Fibroblast of skin of abdomen (primary cell): ENCODE measurements at places on chromosomes 16 and 17.

DNA sequence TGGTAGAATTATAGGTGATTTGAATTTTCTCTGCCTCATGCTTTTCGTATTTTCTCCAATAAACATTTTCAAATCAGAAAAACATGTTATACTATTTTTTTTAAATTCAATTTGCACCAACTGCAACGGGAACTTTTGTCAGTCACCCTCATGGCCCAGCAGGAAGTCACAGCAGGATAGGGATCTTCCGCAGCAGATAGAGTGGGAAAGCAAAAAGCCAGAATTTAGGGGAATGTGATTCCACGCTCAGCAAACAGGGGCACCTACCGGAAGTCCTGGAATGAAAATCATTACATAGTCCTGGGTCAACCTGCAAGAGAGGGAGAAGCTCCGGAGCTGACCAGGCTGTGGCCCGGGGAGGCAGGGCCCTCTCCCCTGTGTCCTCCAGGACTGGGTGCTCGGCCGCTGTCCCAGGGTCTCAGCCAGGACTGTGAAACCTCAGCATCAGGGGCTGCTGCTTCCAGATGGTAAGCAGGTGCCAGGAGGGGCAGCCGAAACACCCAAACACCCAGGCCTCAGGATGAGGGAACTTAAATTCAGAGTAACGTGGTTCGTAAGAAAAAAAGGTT lies 3.9 kb downstream of the SLC47A2 start:
- no peak for DNase-seq

GRCh38 chr17:70067134-70067533 lies 7.9 kb upstream of the KCNJ16 start:
- no peak for DNase-seq

- no peak for DNase-seq
Measured at GRCh38 chr16:85856585-85856984, 42.4 kb upstream of the IRF8 start.

GRCh38 chr17:42485680-42486079 lies 27.0 kb downstream of the ATP6V0A1 start:
- DNase-seq, result no peak

- peak; percentile 90 for DNase-seq
Measured at GRCh38 chr16:69848637-69849545, 86.8 kb downstream of the WWP2 start.

GRCh38 chr16:52631711-52632110 lies 84.8 kb upstream of the TOX3 start:
- DNase-seq, result no peak

DNA sequence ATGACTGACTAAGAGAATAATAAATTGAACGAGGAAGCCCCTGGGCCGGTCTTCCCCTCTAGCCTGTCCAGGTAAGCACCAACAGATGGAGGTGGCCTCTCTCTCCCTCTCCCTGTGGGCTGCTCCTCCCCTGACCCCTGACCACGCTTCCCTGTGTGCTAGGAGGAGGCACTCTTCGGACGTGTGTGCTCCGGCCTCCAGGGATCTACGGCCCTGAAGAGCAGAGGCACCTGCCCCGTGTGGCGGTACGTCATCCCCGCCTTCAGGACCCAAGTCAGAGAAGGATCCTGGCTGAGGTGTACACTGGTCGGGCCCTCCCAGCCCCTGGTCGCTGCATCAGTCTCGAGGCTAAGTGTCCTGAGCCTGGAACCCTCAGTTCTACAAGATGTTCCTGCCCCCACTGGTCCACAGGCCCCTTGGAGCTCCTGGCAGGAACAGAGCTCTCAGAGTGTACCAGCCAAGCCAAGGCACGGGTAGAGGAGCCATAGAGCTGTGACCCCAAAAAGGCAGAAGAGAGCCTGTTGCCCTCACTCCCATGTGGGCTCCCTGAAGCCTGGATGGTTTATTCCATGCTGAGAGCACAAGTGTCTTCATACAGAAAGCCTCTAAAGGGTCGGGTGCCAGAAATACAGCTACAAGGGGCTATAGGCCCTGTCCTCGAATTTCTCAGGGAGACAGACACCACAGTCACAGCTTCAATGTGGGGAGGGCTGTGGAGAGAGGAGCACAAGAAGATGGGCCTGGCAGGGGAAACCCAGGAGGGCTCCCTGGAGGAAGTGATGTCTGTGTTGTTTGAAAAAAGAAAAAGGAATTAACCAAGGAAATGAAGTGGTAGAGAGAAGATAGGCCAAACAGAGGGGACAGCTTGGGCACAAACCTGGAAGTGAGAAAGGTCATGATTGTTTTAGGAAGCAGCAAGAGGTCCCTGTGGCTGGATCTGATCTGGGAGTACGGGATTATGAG lies 15.9 kb downstream of the SDR42E2 start:
- no peak for DNase-seq

DNA sequence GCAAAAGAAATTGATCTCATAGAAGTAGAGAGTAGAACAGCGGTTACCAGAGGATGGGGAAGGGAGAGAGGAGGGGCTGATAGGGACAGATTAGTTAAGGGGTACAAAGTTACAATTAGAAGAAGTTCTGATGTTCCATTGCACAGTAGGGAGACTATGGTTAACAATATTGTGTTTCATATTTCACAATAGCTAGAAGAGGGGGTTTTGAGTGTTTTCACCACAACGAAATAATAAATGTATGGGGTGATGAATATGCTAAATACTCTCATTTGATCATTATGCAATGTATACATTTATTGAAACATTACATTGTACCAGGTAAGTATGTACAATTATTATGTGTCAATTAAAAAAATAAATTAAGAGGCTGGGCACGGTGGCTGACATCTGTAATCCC lies 291.2 kb upstream of the KCNJ16 start:
- DNase-seq, result no peak

DNA sequence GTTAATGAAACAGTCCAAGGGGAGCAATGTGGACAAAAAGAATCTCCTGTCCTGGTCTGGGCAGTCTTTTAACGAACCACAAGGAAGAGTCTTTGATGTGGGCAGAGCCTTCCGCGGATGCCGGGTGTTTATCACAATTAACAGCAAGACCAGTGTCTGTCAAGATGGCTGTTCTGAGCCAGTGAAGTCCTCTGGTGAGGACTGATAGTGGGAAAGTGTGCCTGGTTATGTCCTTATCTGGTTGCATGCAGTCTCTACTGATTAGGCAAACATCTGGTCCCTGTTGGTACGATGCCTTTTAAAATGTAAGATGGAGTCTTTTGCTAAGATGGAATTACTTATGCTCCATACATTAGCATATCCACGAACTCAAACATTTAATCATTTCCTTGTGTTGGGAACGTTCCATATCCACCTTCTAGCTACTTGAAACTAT lies 88.5 kb downstream of the ZNF18 start:
- DNase-seq, result no peak

GRCh38 chr16:22736791-22737190 lies 77.2 kb upstream of the HS3ST2 start:
- DNase-seq, result no peak

GRCh38 chr16:730666-731509 lies 4.0 kb downstream of the HAGHL start:
- no peak for DNase-seq

- DNase-seq, result no peak
Measured at GRCh38 chr16:85139881-85140339, 27.6 kb upstream of the CIBAR2 start.

DNA sequence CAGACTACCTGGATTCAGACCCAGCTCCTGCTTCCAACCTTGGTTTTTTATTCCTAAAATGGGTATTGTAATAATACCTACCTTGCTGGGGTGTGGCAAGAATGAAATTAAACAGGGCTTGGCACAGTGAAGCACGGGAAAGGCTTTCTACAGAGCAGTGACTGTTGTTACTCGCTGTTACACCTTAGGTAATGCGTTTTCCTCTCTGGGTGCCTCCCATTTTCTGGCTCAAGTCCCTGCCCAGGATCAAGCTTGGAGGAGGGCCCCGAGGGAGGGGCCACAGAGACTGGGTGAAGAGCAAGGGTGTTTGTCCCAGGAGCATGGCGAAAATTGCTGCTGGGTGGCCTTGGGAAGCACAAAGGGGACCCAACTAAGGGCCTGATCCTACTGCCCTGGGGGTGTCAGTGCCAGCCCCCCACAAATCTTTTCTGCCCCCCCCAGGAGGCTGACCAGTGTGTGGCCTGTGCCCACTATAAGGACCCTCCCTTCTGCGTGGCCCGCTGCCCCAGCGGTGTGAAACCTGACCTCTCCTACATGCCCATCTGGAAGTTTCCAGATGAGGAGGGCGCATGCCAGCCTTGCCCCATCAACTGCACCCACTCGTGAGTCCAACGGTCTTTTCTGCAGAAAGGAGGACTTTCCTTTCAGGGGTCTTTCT lies 13.3 kb downstream of the MIEN1 start:
- no peak for DNase-seq

- DNase-seq, result no peak
Measured at GRCh38 chr16:49793244-49793643, 62.7 kb downstream of the ZNF423 start.

DNA sequence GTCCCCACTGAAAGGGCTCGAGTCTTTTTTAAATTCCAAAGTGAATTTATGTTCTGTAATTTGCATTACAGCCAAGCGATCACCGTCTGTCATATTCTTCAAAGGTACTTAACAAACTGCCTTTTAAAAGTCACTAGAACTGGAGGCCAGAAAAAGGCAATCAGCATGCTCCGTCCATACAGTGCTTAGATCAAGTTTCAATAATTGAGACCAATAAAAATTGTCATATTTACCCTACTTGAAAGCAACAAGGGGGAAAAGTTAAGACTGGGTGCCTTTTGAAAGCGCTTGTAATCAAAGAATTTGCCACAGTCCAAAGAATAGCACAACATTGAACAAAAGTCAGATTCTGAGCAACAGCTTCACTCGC lies 9.0 kb upstream of the ZFHX3 start:
- no peak for DNase-seq

GRCh38 chr17:48025040-48025903 lies 12.3 kb downstream of the COPZ2 start:
- peak; percentile 94 for DNase-seq

- DNase-seq, result no peak
Measured at GRCh38 chr16:79618692-79619050, 18.1 kb upstream of the MAF start.

DNA sequence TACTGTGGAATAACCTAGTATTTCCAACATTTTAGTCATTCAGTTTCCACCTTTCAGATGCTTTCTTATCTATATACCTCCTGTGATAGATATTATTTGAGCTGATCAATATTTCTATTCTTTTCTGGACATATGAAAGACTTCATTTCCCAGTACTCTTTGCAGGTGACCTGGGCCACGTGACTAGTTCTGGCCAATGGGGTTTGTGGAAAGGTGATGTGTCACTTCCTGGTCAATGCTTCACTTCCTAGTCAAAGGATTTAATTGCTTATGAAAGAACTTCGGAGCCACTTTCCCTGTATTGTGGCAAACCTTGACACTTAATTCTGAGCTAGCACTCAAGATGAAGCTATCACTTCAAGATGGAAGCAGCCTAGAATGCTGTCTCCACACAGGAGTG lies 248.9 kb upstream of the FOXF1 start:
- DNase-seq, result no peak

- no peak for DNase-seq
Measured at GRCh38 chr17:71055128-71055527, 885.8 kb downstream of the KCNJ2 start.

DNA sequence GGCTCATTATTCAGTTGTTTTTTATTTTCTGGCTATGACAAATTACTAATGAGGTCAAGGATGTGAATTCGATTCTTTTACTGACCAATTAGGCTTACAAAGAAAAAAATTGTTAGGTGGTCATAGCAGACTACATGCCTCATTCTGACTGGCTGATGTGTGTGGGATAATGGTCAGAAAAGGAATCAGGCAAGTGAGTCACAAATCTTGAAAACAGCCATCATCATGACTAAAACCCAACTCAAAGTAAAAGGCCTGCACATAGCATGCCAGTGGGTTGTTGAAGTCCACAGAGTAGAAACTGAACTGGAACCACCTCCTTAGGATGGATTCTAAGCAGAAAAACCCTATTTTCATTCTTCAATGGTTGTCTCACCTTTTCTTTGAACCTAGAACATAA lies 8.6 kb downstream of the RPGRIP1L start:
- DNase-seq, result peak; percentile 87

DNA sequence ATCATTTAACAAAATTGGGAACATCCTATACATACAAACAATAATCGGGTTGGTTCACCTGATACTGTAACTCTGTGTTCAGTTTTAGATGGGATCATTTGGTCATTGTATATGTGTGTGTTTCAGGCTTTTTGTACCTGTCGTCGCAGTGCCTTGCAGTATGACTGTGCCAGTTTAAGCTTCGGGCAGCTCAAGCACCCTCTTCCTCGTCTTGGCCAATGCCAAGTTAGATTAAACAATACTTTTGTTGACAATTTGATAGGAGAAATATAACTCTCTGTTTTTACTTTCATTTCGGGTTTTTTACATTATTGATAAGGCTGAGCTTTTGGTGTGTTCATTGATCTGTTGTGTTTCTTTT lies 37.0 kb upstream of the ARHGAP17 start:
- DNase-seq, result no peak

- peak; percentile 18 for DNase-seq
Measured at GRCh38 chr16:88560714-88561484, 9.3 kb upstream of the ZC3H18 start.

DNA sequence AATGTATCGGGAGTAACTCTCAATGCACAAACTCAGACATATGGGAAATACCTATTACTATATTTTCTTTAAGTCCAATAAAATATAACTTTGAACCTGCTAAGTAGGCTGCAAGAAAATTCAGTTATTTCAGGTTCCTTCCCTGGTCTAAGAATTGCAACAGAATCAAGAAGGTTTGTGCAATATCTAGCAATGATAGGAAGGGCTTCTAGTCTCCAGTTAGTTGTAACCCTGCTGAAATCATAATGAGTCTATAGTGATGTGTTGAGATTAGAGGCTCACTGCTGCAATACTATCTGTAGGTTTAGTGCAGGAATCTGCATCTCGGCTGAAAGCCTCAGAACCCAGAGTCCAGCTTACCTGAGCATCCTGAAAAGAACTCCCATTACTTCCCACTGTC lies 110.5 kb downstream of the PMP22 start:
- DNase-seq, result peak; percentile 38

DNA sequence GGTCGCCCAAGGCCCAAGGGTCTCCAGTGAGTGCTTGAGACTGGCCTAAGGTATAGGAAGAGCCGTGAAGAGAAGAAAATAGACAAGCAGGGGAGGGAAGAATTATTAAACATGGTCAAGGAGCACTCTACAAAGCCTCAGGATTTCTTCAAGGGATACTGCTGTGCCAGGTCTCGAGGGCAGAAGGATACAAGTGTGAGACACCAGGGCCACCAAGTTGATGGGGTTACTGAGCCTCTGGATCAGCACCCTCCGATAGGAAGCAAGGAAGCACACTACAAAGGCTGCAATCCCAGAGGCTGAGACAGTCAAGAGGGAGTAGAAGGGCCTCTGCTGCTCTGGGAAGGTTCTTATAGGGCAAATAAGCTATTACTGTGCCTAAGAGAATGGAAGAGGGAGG lies 6.5 kb downstream of the SUPT4H1 start:
- DNase-seq, result no peak
